Uterus (tissue), 4 donors: ENCODE measurements at places on chromosomes 3 and 15. TPM values are rescaled to one million over a fixed set of nuclear protein-coding genes. Genes with fewer than 3 reads are reported as not detected.

DNA sequence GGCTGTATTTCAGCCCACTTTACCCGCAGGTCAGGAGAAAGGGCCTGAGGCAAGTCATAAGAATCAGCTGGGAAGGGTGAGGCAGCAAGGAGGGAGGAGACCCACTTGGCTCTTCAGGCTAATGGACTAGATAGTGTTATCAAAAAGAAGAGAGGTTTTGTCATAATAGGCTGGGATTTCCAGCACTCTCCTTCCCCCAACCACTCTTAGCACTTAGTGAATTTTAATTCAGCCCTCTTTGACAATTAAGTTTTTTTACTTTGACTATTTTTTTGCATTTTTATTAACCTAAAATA lies 771 bp downstream of the MPI start:
- no peaks in the 10 kb centered on the region for H3K27me3 ChIP-seq
- peak overlapping the region; percentile 87 for H3K4me3 ChIP-seq
- DNase-seq = no peak
- H3K4me1 ChIP-seq = no peaks in the 10 kb centered on the region

GRCh38 chr3:62073038-62073437 lies 300.3 kb downstream of the FEZF2 start:
- H3K27me3 ChIP-seq = no peaks in the 10 kb centered on the region
- no peak overlapping the region for H3K4me3 ChIP-seq
- H3K27ac ChIP-seq = no peak overlapping the region
- no peak for DNase-seq

DNA sequence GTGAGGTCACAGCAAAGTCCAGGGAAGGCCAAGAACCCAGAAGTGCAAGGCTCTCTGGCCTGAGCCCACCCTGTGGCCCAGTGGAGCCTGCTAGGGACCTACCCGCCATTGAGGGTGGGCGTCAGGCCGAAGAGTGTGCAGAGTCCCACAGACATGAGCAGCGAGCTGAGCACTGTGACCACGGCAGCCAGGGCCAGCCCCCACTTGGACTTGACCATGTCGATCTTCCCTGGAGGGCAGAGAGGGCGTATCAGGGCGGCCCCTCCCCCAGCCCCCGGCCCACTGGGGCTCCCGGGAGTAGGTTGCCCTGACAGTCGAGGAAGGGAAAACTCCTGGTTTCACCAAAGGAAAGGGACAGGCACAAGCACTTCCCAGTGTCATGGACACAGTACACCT lies 44.6 kb downstream of the PTPN23 start:
- no peaks in the 10 kb centered on the region for H3K27me3 ChIP-seq
- H3K36me3 ChIP-seq = no peaks in the 10 kb centered on the region
- H3K4me1 ChIP-seq = no peaks in the 10 kb centered on the region
- DNase-seq = no peak
- H3K27ac ChIP-seq = no peak overlapping the region

The MRAS gene
- total RNA-seq = 83.0 TPM

DNA sequence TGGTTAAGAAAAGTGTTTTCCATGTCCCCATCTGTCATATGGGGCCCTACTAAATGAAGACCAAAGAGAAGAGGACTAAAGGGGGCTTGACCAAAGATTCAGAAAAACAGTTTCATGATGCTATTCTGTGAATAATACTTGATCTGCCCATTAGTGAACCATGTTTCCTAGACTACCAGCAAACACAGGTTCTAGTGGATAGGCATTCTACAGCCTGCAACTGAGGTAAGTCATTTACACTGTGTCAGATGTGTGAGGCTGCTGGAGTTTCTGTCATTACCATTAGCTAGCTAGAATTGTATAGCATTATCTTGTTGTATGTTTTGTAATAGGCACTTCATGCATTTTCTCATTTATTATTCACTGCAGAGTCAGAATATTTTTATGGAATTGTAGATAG lies 6.6 kb downstream of the GPR171 start:
- no peak overlapping the region for H3K4me3 ChIP-seq
- H3K36me3 ChIP-seq = no peaks in the 10 kb centered on the region
- no peak overlapping the region for H3K27ac ChIP-seq
- no peaks in the 10 kb centered on the region for H3K27me3 ChIP-seq
- H3K4me1 ChIP-seq = no peaks in the 10 kb centered on the region
- DNase-seq = no peak

The PPP4R2 gene
- total RNA-seq = 83.1 TPM

DNA sequence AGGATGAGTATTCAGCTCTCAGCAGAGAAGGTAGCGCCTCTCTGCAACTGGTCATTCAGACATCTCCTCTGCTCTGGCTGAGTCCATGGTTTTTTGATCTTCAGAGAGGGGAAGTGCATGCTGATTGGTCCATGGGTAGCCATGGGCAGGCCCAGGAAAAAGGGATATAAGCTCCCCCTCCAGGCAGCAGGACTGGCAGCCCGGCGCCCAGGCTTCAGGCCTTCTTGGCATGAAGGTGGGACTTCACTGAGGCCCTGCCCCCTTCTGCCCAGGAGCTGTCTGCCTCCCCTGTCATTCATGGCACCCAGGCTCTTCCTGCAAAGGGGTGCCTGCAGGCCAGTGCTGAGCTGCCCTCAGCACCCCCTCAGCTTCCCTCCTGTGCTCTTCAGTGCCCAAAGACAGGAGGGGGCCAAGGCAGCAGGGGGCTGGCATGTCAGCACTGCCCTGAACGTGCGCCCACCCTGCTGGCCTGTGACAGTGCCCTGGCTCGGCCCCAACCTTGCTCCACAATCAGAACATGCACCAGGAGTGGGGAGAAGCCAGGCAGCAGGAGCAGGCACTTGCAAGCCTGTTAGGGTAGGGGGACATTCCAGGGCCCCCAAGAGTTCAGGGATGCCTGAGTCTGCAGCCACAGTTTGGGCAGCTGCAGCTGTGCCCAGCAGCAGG lies 13.8 kb upstream of the NR1I2 start:
- H3K27me3 ChIP-seq = no peaks in the 10 kb centered on the region
- H3K27ac ChIP-seq = no peak overlapping the region
- no peaks in the 10 kb centered on the region for H3K4me1 ChIP-seq

The SLC6A20 gene
- not detected for total RNA-seq

GRCh38 chr3:169846458-169847193 lies 23.1 kb downstream of the LRRC31 start:
- no peaks in the 10 kb centered on the region for H3K27me3 ChIP-seq
- H3K36me3 ChIP-seq = no peaks in the 10 kb centered on the region
- H3K4me3 ChIP-seq = no peak overlapping the region
- no peak for DNase-seq
- H3K4me1 ChIP-seq = no peaks in the 10 kb centered on the region

- H3K4me3 ChIP-seq = no peak overlapping the region
- no peaks in the 10 kb centered on the region for H3K4me1 ChIP-seq
- no peak overlapping the region for H3K27ac ChIP-seq
These were observed 90.2 kb upstream of the PRR20G start for GRCh38 chr3:127377801-127378655.

The DNASE1L3 gene
- total RNA-seq = 3.2 TPM

DNA sequence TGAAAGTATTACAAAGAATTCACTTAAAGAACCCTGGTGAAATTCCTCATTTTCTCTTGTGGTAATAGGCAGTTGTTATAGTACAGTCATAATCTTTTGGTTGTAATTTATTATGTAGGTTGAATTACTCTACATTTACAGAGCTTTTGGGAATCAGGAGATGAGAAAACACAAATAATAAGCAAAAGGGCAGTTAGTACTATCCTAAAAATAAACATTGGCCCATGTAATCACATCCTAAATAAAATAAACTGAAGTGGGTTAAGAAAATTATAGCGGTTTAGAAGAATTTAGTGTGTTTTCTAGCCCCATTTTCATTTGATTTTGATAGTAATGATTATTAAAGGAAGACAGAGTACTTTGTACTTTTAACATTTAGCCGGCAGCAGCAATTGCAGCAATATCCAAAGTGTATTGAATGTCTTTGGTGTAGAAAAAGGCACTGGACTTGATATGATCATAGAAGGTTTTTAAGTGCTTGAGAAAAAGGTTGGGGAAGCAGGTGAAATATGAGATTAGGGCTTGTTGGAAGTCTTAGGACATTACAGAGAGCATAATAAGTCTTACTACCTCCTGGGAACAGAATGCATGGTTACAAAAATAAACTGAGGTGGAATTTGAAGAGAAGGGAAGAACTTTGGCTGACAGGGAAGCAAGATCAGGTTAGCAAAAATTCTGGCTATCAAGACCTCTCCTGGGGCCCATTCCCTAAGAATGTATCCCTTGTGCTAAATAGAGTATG lies 79.9 kb downstream of the MBNL1 start:
- no peak for DNase-seq
- no peaks in the 10 kb centered on the region for H3K36me3 ChIP-seq
- no peaks in the 10 kb centered on the region for H3K4me1 ChIP-seq

The FBXO40 gene
- total RNA-seq = not detected

- no peaks in the 10 kb centered on the region for H3K36me3 ChIP-seq
- DNase-seq = no peak
- H3K4me1 ChIP-seq = no peaks in the 10 kb centered on the region
- no peak overlapping the region for H3K4me3 ChIP-seq
These were observed 78.8 kb downstream of the AAGAB start for GRCh38 chr15:67175643-67176071.

GRCh38 chr3:174614036-174614435 lies 245.1 kb upstream of the NAALADL2 start:
- H3K4me1 ChIP-seq = no peaks in the 10 kb centered on the region
- H3K36me3 ChIP-seq = no peaks in the 10 kb centered on the region
- DNase-seq = no peak

The BLM gene
- 0.46 TPM for total RNA-seq

DNA sequence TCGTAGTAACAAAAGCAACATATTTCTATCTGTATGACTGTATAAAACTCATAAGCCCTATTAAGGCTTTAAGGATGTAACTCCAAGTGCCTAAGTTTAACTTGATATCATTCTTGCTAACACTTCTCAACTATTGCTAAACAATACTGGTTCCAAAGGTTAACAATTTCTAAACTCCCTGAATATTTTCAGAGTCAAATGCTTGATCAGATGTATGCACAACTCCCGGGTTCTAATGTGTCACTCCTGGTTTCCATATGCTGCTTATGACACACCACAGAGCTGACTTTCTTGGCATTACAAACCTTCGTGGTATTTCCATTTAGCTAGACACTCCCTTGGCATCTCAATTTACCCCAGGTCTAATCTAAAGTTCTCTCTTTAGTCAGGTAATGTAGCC lies 26.3 kb downstream of the DZIP1L start:
- no peak overlapping the region for H3K27ac ChIP-seq
- no peaks in the 10 kb centered on the region for H3K27me3 ChIP-seq
- H3K4me3 ChIP-seq = no peak overlapping the region
- H3K4me1 ChIP-seq = no peaks in the 10 kb centered on the region
- H3K36me3 ChIP-seq = no peaks in the 10 kb centered on the region

DNA sequence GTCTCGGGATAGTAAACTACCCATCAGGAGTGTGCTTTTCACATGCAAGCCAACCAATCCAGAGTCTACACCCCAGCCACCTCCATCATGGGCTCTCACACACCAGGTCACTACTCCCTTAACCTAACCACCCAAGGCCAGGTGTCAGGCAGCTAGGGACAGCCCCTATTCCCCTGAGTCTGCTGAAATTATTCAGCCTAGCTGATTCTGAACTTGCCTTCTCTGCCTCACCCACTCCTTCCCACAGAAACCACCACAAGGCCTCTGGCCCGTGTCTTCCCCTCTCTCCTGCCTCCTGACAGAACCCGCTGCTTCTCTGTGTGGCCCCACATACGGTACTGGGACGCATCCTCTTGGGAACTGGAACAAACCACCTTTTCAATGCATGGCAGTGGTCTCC lies 82.1 kb downstream of the PCSK6 start:
- H3K4me3 ChIP-seq = no peak overlapping the region
- H3K27ac ChIP-seq = no peak overlapping the region
- no peaks in the 10 kb centered on the region for H3K27me3 ChIP-seq
- no peaks in the 10 kb centered on the region for H3K36me3 ChIP-seq

- no peaks in the 10 kb centered on the region for H3K27me3 ChIP-seq
- no peak overlapping the region for H3K27ac ChIP-seq
- H3K4me1 ChIP-seq = no peaks in the 10 kb centered on the region
- DNase-seq = no peak
These were observed 2.5 kb downstream of the OSBPL10 start for GRCh38 chr3:31978553-31978952.

GRCh38 chr3:25508901-25509300 lies 80.8 kb downstream of the RARB start:
- no peak overlapping the region for H3K4me3 ChIP-seq
- H3K27ac ChIP-seq = peak overlapping the region; percentile 42
- peaks cover 3% of the 10 kb centered on the region for H3K4me1 ChIP-seq
- no peaks in the 10 kb centered on the region for H3K27me3 ChIP-seq
- DNase-seq = no peak
- no peaks in the 10 kb centered on the region for H3K36me3 ChIP-seq
